Left colon (tissue), 2 donors: ENCODE measurements at places on chromosomes 7 and 10.

DNA sequence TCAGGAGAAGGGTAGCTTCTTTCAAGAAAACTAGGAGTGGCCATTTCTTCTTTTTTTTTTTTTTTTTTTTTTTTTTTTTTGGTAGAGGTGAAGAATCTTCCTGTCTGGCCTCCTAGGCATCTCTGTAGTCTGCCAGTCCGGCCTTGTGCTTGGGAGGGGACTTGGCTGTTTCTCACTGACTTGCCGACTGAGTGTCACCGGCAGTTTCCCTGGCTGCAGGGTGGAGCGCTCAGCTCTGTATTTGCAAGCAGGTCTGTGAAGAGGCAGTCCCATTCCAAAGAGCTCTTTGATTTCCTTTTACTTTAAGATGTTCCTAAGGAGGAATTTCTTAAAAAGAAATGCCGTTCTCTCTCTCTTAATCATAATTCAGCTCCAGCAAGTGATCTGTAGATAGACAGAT, 212.6 kb downstream of the ADRA2A start:
- no peak for DNase-seq

DNA sequence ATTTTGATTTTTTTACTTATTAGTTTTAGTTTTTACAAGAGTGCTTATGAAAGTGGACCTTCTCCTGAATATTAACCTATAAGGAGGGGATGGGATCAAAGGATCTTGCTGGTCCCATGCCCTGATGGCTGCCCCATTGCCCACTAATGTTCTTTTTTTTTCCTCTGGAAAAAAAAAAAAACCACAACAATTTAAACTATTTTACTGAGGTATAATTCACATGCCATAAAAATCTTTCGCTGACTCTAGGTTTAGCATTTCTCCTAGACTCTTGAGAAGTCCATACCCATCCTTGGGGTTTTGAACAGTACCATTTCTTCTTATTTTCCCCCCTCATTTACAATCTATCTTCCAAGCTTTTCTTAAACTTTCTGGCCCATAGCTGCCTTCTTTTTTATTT, 481.8 kb downstream of the TFEC start:
- DNase-seq: no peak

GRCh38 chr7:86372262-86372661, 271.4 kb upstream of the GRM3 start:
- DNase-seq: no peak

- no peak for DNase-seq
Observed at GRCh38 chr10:6382081-6382480, 179.3 kb downstream of the PFKFB3 start.

DNA sequence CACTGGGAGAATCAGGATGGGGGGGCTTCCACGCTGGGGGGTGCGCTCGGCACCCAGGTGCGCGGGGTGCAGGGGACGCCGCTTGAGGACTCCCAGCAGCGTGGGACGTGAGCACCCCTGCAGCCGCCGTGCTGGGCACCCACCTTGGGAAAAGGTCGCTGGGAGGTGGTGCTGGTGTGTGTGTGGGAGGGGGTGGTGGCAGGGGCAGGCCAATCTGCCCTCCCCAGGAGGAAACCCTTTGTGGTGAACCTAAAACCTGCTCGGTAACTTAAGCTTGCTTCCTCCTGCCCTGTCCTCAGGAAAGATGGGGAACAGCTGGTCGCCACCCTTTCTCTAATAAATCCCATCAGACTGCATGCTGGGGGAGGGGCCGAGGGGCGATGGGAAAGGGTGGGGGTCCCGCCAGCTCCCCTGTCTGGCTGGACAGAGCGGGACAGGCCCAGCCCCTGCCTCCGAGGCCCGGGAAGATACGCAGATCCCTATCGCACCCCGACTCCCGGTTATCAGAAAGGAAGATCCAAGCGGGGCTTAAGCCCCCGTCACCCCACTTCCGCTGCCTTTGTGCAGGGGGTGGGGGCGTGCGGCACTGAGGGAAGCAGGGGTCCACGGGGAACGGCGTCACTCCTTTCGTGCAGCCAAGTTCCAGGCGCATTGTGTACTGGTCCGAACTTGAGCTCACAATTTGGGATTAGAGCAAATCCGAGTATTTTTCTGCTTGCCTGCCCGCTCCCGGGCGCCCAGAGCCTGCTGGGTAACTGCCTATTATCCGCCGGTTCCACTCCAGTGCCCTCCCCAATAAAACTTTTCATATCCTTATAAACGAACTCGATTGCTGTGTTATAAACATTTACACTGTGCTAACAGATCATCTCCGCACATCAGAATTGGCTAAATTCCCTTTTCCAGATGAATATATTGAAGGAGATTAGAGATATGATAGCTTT, 64.6 kb downstream of the UNCX start:
- no peak for DNase-seq

DNA sequence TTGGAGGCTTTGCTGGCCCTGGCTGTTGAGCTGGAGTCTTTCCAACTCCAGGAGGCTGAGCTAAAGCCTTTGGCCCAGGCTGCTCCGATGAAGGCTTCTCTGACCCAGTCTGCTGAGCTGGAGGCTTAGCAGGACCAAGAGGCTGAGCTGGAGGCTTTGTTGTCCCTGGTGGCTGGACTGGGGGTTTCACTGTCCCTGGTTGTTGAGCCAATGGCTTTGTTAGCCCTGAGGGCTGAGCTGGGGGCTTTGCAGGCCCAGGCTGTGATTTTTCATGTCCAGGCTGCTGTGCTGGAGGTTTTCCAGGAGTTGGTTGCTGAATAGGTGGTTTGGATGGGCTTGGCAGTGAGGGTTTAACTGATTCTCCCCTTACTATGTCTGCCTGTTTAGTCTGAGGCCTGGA, 7.3 kb downstream of the PCLO start:
- no peak for DNase-seq

DNA sequence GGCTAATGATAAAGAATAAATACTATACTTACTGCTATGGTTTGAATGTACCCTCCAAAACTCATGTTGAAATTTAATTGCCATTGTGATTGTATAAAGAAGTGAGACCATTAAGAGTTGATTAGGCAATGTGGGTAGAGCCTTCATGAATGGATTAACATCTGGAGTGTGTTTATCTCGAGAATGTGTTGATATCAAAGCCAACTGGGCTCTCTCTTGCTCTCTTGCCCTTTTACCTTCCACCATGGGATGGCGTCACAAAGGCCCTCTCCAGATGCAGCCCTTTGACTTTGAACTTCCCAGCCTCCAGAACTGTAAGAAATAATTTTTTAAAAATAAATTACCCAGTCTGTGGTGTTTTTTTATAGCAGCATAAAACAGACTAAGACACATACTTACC, 50.1 kb upstream of the GHITM start:
- no peak for DNase-seq

DNA sequence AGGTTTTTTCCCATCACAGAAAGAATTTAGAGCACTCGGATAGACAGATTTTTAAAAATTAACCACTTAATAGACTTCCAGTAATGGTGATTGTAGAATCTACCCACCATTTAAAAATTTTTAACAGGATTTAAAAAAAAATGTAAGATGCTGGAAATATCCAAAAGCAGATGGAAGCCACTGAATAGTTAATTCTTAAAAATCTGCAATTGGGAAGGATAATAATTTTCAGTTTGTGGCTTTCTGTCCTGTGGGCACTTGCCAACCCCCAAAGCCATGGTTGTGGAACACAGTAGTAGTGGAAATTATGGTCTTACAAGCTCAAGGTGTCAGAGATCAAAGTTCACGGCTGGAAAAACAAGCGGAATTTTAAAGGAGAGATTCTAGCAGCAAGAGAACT, 101.0 kb upstream of the SP4 start:
- no peak for DNase-seq

- DNase-seq: no peak
Observed at GRCh38 chr7:101506531-101506930, 122.6 kb downstream of the MYL10 start.

DNA sequence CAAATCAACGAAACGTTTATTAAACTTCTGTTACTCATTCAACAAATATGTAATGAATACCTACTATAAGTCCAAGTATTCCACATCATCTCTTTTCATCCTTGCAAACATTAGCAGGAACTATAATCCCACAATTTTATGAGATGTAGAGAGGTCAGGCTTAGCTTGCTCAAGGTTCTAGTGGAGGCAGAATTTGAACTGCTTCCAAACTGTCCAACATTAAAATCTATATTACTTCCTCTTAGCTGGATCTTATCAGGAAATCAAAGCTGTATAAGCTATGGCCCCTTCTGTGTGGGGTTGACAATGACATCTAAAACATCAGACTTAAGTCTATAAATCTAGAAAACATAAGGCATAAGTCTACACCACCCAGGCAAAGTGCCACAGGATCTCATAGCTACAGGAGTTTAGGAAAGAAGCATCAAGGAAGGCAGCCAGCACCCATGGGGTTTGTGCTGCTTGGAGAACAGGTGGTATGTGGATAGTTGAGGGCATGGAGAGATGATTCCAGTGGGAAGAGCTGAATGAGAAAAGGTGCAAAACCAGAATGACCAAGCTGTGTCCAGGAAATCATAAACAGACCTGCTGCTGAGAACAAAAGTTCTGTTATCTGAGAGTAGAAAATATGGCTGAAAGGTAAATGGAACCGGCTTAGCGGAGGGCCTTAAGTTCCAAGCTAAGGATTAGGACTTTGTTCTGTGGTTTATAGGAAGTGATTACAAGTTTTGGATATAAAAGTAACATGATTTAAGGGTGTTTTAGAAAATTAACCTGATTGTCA, 34.5 kb downstream of the PAPSS2 start:
- DNase-seq: peak; percentile 61

DNA sequence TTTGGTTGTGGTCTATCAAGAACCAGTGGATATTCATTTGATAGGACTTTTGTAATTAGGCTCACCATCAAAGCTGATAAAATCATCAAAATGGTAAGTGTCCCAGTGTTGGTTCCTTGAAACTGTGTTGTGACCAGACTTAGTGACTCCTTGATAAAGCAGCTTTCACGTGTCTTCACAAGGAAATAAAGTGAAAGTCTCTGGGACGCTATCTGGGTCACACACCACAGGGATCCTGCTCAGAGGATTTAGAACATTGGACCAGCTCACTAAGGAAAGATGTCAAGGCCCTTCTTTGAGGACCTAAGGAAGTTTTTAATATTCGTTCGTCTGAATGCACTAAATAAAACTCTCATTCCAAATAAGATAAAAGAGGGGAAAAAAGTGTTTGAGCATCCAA, 193.1 kb downstream of the RNLS start:
- DNase-seq: no peak

DNA sequence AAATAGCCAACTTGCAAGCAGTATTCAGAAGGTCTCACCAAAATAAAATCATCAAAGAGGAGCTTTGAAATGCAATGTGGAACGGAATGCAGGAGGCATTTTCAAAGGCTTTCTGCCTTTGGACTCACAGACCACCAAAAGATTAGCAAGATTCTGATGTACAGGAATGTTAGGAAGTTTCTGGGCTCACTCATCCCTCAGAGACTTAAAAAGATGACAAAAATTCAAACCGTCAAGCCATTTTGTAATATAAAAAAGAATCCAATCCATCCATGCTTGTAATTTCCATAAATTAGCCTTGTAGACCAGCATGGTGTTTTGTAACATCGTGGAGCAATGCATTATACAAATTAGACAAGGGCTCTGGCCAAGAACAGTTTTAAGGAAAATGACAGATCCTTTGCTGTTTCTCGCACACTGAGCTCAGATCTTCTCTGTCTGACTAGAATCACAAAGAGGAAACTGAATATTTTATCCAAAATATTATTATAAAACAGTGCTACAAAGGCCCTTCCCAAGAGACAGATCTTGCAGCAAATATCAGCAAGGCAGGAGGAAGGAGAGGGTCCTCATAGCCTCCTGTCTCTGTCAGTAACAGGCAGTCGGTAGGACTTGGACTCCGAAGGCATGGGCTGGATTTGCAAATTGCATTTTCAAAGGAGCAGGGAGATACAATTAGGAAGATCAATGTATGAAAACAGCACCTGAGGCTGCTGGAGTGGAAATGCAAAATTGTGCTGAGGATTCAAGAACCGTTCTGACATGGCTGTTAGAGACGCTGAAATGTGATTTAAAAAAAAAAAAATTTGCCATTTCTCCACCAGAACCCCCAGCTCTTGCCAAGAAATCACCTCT, 57.4 kb upstream of the NRP1 start:
- DNase-seq: no peak

GRCh38 chr7:29622335-29623265, 59.0 kb downstream of the PRR15 start:
- no peak for DNase-seq

DNA sequence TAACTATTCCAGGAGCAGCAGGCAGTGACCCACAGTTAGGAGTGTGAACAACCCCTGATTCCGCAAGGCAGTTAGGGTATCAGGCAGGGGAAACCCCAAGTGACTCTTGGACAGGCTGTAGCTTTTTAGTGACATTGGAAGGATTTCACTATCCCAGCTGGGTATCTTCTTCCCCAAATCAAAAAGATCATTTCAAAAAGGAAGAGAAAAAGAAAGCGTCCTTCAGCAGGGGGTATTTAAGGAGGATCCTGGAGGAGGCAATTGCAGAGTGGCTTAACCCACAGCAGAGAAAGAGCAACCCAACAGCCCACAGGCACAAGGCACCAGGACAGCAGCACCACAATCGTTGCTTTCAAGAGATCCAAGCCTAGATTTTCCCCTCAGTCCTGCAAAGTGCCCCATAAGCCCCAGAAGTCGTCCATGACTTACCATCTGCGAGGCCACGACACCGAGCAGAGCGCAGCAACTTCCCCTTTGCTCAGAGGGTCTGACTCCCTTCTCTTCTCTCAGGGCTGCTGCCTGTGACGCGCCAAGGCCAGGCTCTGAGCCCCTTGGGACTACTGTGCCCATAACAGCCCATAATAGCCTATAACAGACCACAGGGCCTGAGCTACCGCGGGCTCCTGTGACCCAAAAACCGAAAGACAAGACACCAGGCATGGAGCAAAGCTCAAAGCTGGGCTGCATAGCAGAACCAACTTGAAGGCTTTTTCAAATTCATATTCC, 19.8 kb downstream of the PIK3AP1 start:
- peak; percentile 45 for DNase-seq

GRCh38 chr7:15854841-15855524, 168.5 kb upstream of the MEOX2 start:
- DNase-seq: no peak

GRCh38 chr10:89357975-89358374, 19.9 kb upstream of the IFIT1B start:
- no peak for DNase-seq

DNA sequence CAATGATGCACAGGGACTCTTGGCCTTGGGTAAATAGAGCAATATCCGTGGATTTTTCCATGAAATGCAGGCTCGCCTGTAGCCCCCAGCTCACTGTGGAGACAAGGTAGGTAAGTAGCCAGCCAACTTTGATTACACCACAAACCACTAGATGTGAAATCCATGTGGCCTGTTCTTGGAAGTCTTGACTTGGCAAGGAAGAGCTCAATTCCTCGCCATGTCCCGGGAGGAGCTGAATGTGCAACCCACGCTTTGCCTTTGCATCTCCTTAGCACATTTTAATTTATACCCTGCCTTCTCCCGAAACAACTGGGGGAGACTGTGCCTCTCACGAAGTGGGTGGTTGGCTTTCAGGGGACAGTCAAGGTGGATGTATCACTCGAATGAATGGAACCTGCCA, 347.7 kb upstream of the MKI67 start:
- DNase-seq: no peak

DNA sequence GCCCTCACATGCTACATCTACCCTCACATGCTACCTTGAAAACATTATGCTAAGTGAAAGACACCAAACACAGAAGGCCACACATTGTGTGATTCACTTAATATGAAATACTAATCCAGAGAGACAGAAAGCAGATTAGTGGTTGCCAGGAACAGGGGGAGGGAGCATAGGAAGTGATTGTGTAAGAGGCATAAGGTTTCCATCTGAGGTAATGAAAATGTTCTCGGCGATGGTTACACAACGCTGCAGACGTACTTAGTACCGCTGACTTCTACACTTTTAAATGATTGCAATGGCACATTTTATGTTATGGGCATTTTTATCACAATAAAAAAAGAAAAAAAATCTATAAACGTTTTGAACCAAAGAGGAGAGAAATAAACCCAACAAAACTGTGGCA, 742.3 kb downstream of the TYW1 start:
- DNase-seq: no peak
